ENCODE measurements at places on chromosomes 6 and 20.

GRCh38 chr6:33566182-33567084, 13.6 kb downstream of the BAK1 start:
- no peak for DNase-seq

DNA sequence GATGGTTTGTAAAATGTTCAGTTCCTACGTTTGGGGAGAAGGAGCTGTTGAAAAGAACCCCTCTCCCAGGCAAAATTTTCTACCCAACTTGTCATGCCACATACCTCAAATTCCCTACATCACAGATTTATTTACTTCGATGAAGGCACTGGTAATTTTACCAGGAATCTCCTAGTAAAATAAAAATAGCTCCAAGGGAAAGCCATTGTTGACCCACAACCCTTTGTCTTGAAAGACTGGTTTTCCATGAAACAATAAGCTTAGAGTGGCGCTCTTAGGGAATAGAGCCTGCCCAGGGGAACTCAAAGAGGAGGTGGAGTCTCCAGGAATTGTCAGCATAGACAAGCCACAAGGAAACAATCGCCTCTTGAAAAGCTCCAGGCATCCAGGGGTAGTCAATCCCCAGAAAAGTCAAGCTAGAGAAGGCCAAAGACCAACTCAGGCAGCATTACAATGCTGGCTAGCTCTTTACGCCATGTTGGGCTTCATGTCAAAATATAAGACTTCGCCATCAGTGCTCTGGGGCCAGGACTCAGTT, 99.2 kb upstream of the RREB1 start:
- no peak for DNase-seq

DNA sequence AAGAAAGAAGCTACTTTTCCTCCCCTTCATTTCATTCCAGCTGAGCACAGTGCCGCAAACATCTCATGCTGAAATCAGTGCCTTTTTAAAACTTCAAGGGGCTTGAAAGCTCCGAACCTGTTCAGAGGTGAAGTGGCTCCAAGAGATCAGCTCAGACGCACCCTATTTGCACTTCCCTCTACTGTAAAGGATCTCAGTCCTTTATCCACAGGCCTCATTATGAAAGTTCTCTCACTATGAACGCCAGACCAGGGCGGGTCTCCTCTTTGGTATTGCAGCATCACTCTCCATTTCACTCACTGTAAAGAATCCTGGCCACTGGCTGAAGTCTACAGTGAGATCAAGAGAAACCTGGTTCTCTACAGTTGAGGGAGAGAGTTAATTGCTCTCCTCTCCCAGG, 232.7 kb upstream of the POU3F2 start:
- no peak for DNase-seq

DNA sequence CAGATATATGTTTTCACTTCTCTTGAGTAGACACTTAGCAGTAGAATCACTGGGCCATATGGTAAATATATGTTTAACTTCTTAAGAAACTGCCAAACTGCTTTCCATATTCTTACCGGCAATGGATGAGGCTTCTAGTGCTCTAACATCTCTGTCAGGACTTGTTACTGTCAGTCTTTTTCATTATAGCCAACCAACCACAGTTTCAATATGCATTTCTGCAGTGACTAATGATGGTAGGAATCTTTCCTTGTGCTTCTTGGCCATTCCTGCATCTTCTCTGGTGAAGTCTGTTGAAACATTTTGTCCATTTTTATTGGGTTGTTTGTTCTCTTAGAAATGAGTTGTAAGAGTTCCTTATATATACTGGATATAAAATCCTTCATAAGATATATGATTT, 66.0 kb upstream of the SYNDIG1 start:
- DNase-seq, result no peak

DNA sequence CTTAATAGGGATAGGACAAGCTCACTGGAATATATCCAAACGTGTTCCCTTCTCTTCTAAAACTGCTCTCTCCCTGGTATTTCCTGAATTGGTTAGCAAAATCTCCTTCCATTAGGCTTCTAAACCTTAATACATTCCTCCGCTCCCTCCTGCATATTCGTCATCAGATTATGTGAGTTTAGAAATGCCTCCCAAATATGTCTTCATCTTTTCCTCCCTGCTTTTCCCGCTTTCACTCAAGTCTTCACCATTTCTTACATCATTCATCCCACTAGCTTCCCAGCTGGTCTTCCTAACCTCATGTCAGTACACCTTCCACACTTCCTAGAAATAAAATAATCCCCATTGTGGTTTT, 26.9 kb downstream of the SLC22A16 start:
- no peak for DNase-seq

DNA sequence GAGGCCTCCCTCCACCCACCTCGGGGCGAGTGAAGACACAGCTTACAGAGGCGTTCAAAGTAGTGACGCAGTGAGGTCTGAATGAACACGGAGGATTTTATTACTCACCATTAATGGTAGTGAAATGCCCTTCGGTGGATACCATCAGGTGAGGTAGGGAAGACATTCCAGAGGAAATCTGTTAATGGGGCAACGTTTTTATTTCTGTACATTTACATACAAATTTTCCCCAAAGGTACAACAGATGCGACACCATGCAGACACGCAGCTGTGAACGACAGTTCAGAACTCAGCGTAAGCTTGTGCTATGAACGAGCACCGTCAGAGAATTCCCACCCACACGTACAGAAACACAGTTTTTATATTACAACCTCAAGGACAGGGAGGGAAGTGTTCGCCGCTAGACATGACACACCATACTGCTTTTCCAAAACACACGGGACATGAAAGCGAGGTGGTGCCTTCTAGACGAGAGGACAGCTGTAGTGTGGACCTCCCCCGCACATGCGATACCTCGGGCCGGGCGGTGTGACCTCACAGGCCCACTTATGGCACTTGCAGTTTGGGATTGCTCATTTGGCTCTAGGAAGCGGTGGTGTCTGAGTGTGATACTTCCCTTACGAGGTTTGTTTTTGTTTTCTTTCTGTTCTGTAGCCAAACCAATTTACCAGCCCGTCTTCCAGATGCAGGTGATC, 10.7 kb downstream of the PSMG4 start:
- DNase-seq, result no peak

- DNase-seq, result no peak
These were observed 3.1 kb downstream of the FBXL4 start for GRCh38 chr6:98944598-98945081.

DNA sequence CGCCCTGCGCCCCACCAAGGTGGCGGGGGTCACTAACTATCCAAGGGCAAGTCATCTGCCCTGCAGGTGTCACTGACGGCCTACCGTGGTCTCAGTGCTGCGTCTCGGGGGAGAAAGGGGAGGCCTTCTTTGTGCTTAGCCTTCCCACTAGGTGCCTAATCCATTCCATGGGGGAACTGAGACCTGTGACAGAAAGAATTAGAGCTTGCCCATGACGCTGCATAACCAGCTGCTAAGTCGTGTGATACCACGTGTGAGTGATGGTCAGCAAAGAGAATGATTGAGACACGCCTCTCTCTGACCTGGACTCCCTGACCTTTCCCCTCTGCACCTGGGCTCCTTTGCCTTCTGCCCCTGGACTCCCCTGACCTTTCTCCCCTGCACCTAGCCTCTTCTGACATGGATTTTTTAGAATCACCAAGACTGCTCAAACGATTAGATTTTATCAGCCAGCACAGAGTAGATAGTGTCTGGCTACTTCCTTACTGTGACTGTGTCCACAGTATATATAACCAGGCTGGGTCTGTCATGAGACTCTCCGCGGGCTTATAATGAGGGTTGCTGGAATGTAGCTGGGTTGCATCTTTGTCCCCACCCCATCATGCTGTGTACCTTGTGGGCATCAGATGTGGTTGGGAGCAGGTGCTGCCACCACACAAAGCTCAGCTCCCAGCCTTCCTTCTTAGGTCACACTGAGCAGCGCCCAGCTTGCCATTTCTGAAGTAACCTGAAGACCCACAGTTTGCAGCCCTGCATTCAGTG, 140.6 kb downstream of the TMEM242 start:
- DNase-seq, result no peak

GRCh38 chr6:45757443-45758130, 258.1 kb downstream of the CLIC5 start:
- no peak for DNase-seq

- DNase-seq, result no peak
These were observed 23.6 kb downstream of the BMP6 start for GRCh38 chr6:7749478-7749877.

GRCh38 chr6:18425218-18425617, 38.1 kb downstream of the RNF144B start:
- DNase-seq, result no peak

- DNase-seq, result no peak
These were observed 287.6 kb downstream of the ESR1 start for GRCh38 chr6:152094992-152095592.

DNA sequence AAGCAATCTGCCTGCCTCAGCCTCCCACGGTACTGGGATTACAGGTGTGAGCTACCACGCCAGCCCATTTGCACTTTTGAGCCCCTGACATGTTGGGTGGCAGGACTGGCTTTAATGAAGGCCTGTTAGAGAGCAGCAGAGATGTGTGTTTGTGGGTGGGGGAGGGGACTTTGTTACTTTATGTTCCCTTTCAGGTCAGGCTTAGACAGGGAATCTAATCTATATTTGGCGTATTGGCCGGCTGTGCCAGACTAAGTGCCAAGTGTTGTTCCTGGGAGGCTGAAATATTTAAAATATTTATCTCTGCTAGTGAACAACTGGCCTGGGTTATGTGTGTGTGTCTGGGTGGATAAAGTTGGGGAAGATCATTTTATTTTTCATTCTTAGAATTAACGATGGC, 6.1 kb downstream of the GMPR start:
- DNase-seq, result no peak

GRCh38 chr20:40688129-40689099, 622 bp downstream of the MAFB start:
- no peak for DNase-seq

GRCh38 chr20:62758226-62758912, 37.9 kb upstream of the MRGBP start:
- DNase-seq, result no peak

- DNase-seq, result no peak
These were observed 47.9 kb downstream of the CD2AP start for GRCh38 chr6:47525330-47526057.

- no peak for DNase-seq
These were observed 80.2 kb downstream of the ANKEF1 start for GRCh38 chr20:10115021-10115420.

DNA sequence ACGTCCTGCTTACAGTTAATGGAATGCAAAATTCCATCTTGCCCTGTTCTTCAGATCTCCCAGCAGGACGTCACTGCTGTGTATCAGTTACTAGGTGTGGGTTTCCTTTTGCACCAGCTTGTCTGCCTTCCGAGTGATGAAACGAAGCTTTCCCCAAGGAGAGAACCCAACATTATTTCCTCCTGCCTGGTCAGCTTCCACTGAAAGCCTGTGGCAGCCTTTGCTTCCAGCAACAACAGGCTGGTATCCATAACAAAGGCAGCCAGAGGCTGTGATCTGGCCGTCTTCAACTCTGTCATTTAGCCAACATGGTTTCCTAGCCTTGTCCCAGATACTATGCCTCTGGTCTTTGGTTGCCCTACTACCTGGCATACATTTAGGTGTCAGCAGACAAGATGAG, 78.9 kb upstream of the HEY2 start:
- DNase-seq, result no peak

GRCh38 chr20:19016140-19016497, 196.3 kb upstream of the SLC24A3 start:
- peak; percentile 37 for DNase-seq

- DNase-seq, result no peak
These were observed 2.2 kb upstream of the FAM209A start for GRCh38 chr20:56522311-56522710.

DNA sequence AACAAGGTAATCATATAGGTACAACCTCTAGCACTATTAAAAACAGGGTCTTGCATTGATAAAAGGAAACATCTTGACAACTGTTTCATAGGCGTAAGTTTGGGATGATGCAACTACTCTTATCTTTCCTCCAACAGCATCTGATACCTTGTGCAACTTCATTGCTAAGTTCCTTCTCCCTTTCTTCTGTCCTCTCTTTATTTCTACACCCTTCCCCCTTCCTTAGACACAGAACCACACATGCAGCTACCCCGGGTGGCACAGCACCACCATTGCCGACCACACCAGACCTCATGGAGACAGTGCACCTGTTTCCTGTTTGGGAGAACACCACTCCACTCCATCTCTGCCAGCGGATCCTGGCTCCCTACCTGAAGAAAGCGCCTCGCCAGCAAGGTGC, 14.4 kb downstream of the MYB start:
- DNase-seq, result no peak

- DNase-seq, result no peak
These were observed 32.8 kb upstream of the TFAP2B start for GRCh38 chr6:50785921-50786320.

DNA sequence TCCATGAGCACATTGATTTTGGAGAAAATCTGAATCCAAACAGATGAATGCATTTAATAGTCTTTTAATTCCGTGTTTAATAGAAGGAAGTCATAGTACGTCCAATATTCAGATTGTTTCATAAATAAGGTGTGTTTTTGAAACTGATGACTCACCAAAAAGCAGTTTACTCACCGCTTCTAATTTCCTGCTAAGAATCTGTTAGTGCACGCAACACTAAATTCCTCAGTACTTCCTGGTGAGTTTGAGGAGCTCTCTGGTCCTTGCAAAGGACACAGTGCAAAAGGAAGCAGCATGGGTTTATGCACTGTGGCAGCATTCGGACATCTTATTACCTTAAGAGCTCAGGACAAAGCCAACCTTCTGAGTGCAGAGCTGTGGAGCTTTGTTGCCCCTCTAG, 2.3 kb upstream of the ADGRF1 start:
- no peak for DNase-seq

DNA sequence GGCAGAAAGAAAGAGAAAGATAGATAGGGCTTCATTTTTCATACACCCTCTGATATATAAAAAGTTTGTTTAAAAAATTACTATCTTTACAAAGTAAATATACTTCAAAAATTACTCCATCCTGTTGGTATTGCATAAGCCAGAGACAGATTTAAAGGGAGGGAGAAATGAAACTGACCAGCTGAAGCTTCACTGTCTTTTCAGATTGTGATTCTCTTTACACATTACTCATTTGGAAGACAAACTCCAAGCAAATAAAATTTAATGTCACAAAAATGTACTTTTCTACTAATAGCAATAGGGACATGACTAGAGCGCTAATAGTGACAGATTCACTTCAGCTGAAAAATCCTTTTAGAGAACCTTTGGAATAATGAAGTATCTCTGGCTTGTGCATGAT, 38.6 kb upstream of the MARCKS start:
- DNase-seq, result no peak

DNA sequence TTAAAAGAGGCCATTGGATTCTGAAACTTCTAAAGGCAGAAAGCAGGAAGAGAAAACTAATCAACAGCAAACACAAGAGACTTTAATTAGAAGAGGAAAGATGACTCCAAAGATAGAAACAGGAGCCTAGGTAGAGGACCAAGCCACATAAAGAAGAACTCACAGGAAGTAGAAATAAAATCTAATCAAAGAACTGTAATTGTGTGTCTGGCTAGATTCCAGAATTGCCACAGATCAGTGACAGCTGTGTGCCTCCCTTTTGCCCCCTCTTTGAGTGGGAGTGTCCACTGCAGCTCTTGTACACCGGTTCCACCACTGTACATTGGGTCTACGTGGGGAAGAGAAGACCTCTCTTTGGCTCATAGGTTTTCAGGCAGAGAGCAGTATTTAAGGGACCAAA, 22.3 kb upstream of the THEMIS start:
- no peak for DNase-seq

GRCh38 chr6:27290065-27290849, 21.8 kb downstream of the POM121L2 start:
- DNase-seq, result no peak

Measured in type B pancreatic cell (in vitro differentiated cells).